ENCODE measurements at places on chromosomes 3 and 15.

GRCh38 chr3:16349986-16350596 lies 85.1 kb downstream of the OXNAD1 start:
- no peak for DNase-seq

DNA sequence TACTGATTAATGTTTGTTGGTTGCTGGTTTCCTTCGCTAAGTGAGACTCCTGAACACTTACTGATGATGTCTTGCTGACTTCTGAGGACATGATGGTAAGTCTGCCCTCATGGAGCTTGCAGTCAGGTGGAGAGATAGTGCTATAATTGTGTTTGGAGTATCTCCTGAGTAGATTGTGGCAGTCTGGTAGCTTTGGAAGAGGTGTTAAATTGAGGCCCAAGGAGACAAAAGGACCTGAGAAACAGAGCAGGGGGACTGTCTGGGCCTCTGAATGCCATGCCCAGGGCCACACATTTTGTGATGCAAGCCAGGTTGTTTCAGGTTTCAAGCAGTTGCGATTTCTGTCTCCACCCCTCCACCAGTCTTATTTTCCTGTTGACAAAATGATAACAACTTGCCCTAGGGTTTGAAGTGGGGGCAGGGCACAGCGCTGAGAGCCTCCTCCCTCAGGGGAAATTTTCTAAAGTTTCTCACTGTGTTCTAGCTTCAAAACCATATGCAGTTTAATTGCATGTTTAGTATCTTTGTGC lies 16.7 kb downstream of the SMAD3 start:
- no peak for DNase-seq

DNA sequence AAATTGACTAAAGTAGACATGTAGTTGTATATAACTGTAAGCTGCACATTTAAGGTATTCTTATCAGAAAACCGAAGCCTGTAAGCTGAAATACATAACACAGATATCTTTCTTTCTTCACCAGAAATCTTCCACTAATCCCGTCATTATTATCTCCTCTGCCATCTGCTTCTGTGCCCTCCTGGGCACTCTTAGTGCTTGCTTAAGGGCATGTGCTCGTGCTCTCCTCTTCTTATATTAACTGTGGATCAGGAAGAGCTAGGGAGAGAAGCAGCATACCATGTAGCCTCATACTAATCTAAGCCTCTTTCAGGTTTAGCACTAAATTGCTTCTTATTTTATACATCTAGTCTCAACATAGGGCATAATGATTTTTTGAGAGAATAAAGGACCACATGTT lies 60.8 kb downstream of the RIOX2 start:
- DNase-seq = no peak

DNA sequence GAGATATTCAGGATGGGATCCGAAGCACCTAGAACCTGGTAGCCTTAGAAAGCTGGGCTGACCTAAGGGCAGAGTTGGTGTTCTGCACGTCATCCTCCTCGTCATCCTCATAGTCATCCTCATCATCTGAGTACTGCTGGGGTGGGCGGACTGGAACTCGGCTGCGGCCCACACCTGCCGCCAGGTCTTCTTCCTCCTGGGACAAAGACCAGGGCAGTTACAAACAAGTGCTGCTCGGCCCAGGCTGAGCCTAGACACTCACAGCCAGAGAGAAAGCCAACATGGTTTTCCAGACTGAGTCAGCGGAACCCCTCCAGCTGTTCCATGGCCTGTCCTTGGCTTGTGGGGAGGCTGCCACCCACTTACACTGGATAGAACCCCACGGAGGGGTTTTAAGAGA lies 40.5 kb downstream of the SEMA3G start:
- DNase-seq = no peak

DNA sequence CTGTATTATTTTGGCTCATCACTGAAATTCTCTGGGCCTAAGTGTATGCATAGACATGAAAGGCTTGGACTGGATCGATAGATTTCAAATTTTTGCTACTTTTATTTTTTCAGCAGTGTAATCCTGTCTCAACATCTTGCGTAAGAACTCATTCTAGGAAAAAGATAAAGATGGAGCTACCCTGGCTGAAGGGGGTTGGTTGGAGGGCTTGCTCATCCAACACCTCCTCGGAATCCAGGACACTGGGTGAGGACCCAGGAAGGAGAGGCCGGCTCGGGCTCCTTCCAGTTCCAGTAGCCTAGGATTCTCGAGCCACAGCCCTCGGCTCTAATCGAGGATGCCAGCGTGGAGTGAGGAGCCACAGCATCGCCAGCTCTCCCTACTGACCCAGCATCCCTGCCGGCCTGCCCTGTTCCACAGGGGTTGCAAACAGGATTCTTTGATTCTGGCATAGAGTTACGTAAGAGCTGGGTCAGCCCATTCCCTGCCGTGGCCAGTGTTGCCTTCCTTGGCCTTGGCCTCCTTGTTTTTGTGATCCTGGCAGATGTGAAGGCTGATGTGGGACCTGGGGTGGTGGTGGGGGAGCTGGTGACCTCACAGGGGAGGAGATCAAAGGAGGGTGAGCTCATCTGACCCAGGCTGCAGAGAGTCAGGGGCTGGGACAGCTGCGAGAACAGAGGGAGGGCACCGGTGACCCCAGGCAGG lies 149.5 kb downstream of the ALDH1A2 start:
- DNase-seq = no peak

Measured in NT2/D1 (cell line).